ENCODE measurements at places on chromosomes 12 and 14.

DNA sequence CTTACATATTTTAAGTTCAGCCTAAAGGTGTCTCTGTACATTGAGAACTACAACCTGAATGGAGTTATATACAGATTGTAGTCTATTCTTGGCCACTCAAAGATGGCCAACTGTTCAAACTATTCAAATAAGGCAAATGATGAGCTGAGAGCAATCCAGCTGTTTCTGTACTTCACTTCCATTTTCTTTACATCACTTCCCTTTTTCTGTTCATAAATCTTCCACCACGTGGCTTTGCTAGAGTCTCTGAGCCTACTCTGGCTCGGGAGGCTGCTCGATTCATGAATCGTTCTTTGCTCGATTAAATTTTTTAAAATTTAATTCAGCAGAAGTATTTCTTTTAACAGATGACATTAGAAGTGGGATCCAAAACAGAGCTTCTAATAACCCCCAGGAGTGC, 879.7 kb downstream of the GALC start:
- no peak for DNase-seq

GRCh38 chr14:104103446-104104075, 18.1 kb downstream of the ASPG start:
- no peak for DNase-seq

DNA sequence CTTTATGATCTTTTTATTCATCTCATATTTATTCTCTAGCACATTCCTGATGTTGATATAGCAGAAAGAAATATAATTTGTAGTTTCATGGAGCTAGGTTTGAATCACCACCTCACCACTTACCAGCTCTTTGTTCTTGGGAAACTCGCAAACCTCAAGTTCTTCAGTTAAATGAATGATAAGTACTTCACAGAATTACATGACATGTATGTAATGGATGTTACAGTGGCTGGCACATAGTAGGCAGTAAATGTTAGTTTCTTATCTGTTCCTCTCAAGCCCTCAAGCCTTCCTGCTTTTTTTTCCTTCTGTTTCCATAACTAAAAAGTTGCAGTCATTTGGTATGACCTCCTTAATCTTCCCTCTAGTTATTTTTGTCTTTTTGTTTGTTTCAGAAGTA, 54.9 kb downstream of the SPATS2 start:
- DNase-seq, result no peak

- no peak for DNase-seq
These were observed 154.9 kb downstream of the FSCB start for GRCh38 chr14:44352201-44352600.

DNA sequence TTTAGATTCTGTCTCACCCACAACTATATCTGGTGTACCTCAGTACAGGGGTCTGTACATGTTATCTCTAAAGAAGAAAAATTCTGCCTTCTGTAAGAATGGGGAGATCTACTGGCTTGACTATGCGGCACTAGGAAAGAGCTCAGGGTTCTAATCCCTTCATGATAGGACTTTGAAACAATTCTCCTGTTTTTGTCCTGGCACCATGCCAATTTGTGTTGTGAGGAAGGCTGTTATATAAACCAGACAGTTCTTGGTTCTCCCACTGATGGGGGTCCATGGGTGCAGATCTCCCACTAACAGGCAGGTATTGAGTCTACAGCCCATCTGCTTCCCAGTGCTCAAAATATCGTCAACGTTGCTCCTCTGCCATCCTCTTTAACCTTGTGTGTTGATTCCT, 883.7 kb downstream of the GALC start:
- DNase-seq, result no peak

- DNase-seq, result peak; percentile 49
These were observed 53.8 kb upstream of the NTF3 start for GRCh38 chr12:5377997-5378592.

GRCh38 chr14:87461704-87462103, 531.3 kb downstream of the GALC start:
- DNase-seq, result no peak

DNA sequence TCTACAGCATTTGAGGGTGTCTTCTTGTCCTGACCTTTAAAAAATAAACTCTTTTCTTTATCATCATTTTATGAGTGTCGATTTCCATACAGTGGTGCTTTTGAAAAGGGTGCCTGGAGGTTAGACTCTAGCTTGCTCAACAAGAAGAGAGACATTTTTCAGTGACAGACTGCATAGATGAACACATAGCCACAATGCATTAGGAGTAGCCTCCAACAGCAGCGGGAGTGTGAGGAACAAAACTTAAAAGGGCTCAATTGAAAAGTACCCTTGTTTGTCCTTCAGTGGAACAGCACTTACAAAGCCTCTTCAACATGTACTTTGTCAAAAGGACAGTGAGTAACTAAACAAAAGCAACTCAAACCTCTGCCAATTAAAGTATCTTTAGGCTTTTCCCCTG, 119.3 kb downstream of the SOX5 start:
- no peak for DNase-seq

DNA sequence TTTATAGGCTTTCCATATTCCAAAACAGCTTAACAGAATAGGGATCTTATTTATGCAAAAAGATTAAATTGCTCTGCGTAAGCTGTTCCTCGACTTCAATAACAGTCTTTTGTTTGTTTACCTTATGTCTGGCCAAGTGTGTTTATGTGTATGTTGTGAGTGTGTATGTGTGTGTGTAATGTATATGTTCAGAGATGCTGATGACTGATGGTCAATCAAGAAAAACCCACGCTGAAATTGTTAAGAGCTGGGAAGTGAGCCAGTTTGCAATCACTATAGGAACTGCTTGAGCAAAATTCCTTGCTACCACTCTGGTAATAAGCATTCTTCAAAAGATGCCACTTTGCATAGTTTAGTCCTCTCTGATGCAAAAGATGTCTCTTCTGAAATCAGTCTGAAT, 59.6 kb downstream of the PRKD1 start:
- DNase-seq, result peak; percentile 72

GRCh38 chr12:16949371-16949770, 343.4 kb upstream of the LMO3 start:
- DNase-seq, result no peak

DNA sequence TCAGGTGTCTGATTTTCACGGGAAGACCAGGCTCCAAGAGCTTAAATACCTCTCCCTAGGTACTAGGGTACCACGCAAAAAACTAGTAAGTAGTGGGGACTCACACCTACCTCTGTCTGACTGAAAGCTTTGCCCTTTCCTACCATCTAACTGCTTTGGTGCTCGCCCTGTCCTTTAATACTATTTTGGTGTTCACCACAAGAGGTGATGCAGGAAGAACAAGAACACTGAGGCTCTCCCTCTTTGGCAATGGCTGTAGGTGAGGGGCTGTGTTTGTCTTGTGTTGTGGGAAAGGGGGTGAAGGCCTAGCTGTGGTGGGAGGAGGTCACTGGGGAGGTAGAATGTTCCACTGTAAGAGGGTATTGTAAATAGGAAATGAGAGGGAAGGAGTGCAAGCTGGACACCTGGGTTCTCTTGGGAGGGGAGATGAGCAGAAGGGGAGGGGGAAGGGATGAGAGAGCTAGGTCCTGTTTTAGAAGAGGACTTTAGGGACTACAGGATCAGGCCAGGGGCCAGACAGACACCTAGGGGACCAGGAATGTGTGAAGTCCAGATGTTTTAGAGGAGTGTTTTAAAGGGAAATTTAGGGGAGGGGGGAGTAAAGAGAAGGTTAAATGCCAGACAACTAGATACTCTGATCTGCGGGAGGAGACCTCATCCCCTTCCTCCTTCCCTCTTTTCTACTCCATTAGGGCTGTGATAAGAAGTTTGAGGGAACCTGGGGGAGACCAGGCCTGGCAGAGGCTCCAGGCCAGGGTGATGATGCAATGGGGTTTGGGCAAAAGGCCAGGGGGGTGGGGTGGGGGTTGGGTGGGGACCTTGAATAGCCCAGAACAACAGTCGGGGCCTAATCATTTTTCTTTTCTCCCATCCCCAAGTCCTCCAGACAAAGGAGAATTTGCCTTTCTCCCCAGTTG, 2.1 kb downstream of the ITGA5 start:
- no peak for DNase-seq

GRCh38 chr14:54102051-54102456, 145.4 kb upstream of the BMP4 start:
- no peak for DNase-seq

GRCh38 chr14:76957224-76957891, 71.2 kb downstream of the IRF2BPL start:
- DNase-seq, result no peak

GRCh38 chr14:65320661-65321308, 91.7 kb upstream of the FUT8 start:
- no peak for DNase-seq

- DNase-seq, result no peak
These were observed 41.9 kb downstream of the CCDC177 start for GRCh38 chr14:69532561-69533340.

GRCh38 chr12:62910549-62911169, 24.3 kb downstream of the PPM1H start:
- no peak for DNase-seq

GRCh38 chr12:53381731-53382630, 2.0 kb downstream of the SP1 start:
- peak; percentile 38 for DNase-seq

GRCh38 chr14:39265033-39265432, 31.3 kb downstream of the MIA2 start:
- peak; percentile 45 for DNase-seq

- no peak for DNase-seq
These were observed 193.3 kb downstream of the PHETA1 start for GRCh38 chr12:111175396-111176094.

DNA sequence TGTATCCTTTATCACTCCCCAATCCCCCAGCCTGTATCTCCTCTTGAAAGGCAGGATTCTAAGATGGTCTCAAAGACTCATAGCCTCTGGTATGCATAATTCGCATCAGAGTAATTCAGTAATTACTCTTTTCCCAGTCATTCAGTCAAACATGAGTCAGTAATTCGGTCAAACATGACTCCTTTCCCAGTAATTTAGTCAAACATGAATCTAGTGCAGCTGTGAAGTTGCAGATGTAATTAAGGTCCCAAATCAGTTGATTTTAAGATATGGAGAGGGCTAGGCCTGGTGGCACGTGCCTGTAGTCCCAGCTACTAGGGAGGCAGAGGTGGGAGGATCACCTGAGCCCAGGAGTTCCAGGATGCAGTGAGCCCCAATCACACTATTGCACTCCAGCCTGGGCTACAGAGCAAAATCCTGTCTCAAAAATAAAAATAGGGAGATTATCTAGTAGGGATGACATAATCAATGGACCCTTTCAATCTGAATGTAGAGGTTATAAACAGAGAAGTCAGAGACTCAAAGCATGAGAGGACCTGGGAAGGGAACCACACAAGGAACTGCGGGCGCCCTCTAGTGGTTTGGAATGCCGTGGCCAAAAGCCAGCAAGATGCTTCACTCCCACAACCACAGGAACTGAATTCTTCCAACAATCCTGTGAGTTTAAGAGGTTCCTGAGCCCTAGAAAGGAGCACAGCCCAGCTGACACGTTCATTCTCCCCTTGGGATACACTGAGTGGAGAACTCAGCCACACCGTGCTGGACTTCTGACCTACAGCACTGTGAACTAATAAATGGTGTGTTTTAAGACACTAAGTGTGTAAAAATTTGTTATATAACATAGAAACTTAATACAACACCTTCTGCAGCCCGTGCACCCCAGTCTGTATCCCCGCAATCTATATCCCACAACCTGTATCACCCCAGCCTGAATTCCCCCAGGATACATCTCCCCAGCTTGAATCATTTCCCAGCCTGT, 14.3 kb upstream of the ARMH4 start:
- peak; percentile 89 for DNase-seq

DNA sequence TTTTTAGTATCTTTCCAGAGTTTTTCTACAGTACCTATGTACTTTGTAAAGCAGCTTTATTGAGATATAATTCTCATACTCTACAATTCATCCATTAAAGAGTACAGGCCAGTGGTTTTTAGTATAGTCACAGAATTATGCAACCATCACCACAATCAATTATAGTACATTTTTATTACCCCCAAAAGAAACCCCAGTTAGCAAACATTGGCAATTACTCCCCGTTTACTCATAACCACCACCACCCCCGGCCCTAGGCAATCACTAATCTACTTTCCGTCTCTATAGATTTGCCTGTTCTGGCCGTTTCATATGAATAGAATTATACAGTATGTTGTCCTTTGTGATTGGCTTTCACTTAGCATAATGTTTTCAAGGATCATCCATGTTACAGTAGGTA, 119.8 kb downstream of the KICS2 start:
- DNase-seq, result peak; percentile 72
